Activated CD4-positive, alpha-beta memory T cell treated with anti-CD3 and anti-CD28 coated beads, Interleukin-2, amount 10 ng/mL, durations not matched to agents 7 days and 5 days (primary cell): ENCODE measurements at places on chromosomes 2 and 18. TPM values are rescaled to one million over a fixed set of nuclear protein-coding genes. Genes with fewer than 3 reads are reported as not detected.

KCNK3 gene
- total RNA-seq, result not detected

ANKRD36B gene
- 46.7 TPM for total RNA-seq

MAB21L4 gene
- total RNA-seq, result not detected

PCGF1 gene
- total RNA-seq, result 23.0 TPM

KCMF1 gene
- total RNA-seq, result 92.9 TPM

ANKRD30B gene
- total RNA-seq, result not detected

RETSAT gene
- 31.1 TPM for total RNA-seq

ITGB6 gene
- not detected for total RNA-seq

IL1R1 gene
- total RNA-seq, result 1.5 TPM

SLC4A5 gene
- total RNA-seq, result 2.5 TPM

NAT8 gene
- not detected for total RNA-seq

PROM2 gene
- 0.15 TPM for total RNA-seq

IL36A gene
- not detected for total RNA-seq

GRCh38 chr2:158518084-158518483 is 61.3 kb downstream of the PKP4 start:
- no peak for DNase-seq

- no peak for DNase-seq
Measured at GRCh38 chr18:57803103-57803969, at the start of gene ATP8B1. Gene ATP8B1 (minus strand): TSS chr18:57803315. CDS start chr18:57731807, 71,508 bp downstream.

DNA sequence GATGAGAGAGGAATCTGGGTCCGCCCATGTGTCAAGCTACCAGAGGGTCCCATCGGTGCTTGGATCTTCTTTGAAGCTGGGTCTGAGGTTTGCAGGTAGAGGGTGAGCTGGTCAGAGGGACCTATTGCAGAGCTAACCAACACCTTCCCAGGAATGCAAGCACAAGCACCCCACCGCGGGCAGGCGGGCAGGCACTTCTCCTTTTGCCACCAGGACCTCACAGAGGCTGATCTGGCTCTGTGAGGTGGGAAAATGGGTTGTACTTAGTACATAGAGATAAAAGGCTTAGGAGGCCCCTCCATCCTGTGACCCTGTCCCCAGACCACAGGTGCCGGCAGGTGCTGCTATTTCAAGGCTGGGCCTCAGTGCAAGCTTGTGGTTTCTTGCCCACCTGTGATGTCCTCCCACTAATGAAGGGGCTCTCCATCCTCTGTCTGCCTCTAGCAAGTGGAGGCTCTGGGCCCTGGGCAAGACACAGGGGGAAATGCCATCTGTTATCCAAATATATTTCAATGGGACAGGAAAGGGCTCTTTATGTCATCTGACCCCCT is 31.4 kb upstream of the IL37 start:
- no peak for DNase-seq

GRCh38 chr2:101474731-101475384 is at the start of gene RFX8:
Gene RFX8 (minus strand): TSS chr2:101475112. CDS start chr2:101466848, 8,264 bp downstream.
- DNase-seq, result peak; percentile 76

GRCh38 chr2:61715506-61715905 is 138.4 kb downstream of the FAM161A start:
- no peak for DNase-seq

DNA sequence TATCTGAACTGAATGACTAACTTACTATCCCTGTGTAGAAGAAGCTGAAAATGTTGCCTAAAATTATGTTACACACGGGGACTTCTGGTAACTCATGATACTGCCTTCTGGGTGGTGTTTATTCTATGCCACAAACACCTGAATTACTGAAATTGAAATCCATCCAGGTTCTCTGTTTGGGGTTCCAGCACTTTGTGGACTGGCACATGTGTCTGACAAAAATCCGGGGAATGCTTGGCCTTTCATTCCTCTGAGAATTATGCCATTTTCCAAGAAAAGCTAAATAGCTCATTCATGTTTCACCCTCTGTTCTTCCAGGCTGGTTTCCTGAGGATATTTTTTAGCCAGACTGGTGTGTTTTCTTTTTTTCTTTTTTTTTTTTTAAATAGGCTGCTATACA is 59.5 kb upstream of the POU3F3 start:
- no peak for DNase-seq

DNA sequence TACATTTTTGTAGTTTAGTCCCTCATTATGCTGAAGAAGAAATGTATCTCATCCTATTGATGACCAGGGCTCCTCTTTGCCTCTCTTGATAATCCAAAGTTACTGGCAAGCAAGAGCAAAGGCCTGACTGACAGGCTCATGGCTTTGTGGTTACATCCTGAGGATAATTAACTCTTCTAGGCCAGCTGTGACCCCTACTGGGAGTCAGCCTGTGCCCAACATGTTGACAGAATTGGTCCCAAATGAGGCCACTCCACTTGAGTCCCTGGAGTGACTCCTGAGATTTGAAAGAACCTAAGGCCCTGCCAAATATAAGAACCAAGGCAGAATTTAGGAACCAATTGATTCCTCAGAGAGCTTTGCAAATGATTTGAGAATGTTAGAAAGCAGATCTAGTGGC is 973.8 kb upstream of the CELF4 start:
- no peak for DNase-seq

DNA sequence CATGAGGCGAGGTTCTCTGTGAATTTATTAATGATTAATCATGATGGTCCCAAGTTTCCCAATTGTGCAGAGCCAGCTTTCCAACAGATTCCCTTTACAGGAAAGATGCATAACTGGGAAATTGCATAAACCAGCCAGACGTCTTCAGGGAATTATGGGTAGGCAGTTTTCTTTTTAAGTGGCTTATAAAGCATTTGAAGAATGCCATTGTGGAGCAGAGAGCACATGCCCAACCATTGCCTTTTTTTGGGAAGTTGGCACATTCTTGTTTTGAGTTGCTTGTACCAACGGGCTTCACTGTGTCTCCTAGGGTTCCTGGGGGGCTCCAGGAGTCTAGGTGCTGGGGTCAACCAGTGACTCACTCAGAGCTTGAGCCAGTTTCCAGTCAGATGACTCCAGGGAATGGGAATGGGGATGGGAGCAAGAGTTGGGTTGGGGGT is 231.7 kb upstream of the FOSL2 start:
- no peak for DNase-seq

GRCh38 chr2:85780316-85781012 is 26.7 kb downstream of the ATOH8 start:
- no peak for DNase-seq

DNA sequence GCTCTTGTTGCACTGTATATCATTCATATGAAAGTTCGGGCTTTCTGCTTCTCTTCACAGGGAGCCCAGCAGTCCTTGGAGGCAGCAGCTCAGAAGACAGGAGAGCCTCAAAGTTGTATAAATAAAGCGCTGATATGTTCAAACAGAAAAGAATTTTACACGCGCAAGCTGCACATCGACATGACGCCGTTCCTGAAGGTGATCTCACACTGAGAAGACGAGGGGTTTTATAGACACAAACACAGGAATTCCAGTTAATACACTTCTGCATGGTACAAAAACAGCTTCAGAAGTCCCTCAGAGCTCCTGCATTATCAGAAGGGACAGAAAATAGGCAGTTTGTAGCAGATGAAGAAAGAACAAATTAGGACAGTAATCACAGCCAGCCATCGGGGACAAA is 81.6 kb downstream of the KIAA2012 start:
- no peak for DNase-seq

GRCh38 chr2:195330513-195330956 is 326.5 kb upstream of the SLC39A10 start:
- DNase-seq, result no peak

- DNase-seq, result no peak
Measured at GRCh38 chr18:35507623-35508022, 9.9 kb upstream of the INO80C start.

DNA sequence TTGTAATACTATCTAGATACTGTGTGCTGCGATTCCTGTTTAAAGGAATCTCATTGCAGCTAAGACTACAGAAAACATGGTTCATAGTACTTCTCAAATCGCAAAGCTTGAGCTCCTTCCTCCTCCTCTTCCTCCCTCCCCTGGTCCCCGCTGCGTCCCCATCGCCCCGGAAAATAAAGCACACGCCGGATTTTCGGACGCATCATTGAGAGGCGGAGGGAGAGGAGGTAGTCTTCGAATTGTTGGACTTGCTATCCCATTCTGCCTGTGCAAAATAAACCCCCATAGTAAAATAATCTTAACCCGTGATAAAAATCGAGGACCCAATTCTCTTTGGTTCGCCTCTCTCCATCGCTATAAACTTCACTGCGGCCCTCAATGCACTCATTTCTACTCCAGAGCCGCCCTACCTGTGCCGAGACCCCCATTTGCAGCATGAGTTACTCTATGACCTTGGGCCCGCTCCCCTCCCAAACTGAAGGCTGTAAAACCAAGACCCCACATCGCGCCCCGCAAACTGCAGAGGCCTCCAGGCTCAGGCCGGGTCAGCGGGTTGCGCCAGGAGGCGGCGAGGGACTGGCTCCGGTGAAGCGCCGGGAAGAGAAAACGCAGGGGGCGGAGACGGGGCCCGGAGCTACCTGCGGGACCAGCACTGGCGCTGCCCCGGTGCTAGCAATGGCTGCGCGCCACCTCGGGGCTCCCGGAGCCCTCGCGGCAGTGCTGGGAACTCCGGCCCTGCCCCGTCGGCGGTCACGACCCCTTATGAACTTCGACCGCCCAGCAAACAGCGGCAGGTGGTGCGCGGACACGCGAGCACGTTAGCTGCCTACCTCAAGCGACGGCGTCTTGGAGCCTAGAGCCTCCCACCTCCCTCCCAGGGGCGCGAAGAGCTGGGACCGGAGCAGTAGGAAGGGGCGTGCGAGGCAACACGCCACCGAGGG is 649 bp downstream of the ESCO1 start:
- DNase-seq, result peak; percentile 28

GRCh38 chr2:188524519-188525113 is 232.9 kb downstream of the GULP1 start:
- no peak for DNase-seq

GRCh38 chr2:150557020-150557600 is 69.6 kb upstream of the RND3 start:
- no peak for DNase-seq

DNA sequence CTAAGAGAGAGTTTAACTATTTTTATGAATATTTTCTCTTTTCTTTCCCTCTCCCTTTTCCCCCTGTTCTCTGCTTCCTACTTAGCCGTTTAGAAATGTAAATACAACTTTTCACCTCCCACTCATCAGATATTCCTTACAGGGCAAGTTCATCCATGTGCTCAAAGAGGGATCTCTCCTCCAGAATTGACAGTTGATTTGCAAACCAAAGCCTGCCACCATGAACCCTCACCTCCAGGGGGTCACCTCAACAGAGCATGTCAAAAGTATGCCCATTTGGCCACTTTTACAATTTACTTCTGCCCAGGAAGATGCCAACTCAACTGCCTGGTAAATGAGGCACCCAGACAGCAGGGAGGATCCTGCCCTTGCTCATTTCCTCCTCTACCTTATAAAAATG is 149.2 kb upstream of the GYPC start:
- no peak for DNase-seq

DNA sequence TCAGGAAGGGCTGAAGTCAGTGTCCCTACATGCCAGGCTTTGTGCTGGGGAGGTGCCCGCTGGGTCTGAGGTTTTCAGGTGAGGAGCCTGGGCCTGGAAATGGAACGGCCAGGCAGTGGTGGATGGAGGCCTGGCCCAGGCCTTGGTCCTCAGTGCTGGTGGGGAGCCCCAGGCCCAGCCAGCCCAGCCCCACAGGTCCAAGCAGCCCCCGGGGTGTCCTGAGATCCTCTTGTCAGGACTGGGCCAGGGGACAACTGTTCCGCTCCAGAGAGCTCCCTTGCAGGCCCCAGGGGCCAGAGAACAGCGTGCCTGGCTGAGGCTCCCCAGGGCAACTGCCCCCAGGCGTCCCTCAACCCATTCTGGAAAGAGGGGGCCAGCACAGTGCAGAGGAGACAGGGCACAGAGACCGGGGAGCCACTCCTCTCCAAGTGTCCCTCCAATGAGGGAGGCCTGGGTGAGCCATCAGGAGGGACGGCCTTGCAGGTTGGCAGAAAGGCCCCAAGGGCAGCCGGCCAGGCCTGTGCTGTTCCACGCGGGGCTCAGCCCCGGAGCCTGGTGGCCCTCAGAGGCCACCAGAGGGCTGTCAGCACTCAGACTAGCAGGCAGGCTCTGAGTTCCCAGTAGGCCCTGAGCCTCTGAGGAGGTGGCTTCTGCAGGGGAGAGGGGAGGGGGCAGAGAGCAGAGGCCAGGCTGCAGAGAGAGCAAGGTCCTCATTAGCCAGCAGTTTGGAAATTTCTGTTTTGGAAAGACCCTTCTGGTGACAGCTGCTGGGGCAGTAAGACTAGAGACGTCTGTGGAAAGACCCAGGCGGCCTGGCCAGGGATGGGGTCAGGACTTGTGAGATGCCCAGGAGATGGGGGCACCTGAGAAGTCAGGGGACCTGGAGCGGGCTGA is 29.4 kb upstream of the SNED1 start:
- DNase-seq, result no peak

DNA sequence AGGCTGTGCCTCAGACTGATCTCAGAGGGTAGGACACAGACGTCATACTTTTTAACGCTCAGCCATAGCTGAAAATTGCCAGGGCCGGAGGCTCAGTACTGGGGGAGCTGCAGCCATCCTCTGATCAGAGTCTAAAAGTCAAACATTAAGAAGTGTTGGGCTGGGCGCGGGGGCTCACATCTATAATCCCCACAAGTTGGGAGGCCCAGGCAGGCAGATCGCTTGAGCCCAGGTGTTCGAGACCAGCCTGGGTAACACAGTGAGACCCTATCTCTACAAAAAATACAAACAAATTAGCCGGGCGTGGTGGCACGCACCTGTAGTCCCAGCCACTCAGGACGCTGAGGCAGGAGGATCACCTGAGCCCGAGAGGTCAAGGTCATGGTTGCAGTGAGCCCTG is 48.8 kb downstream of the FAM178B start:
- no peak for DNase-seq

- DNase-seq, result no peak
Measured at GRCh38 chr2:174902506-174903263, 102.5 kb downstream of the CHN1 start.

DNA sequence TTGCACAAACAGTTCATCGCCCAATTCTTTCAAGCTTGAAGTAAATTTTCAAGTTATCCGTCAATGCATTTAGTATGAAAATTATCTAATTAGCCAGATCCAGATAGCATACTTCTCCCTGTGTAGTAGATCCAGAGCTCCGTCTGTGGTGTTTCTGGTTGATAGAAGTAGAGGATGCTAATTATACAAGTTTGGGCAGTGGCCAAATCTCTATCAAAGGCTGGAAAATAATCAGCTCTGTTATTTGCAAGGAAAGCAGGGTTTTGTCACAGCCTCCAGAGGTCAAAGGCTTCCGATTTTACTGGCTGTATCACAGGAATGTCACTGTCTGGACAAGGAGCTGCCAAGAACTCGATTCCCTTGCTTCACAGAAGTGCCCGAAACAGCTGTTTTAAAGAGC is 28.6 kb downstream of the LRRC30 start:
- no peak for DNase-seq

GRCh38 chr2:112087346-112088020 is 32.4 kb downstream of the TMEM87B start:
- no peak for DNase-seq

DNA sequence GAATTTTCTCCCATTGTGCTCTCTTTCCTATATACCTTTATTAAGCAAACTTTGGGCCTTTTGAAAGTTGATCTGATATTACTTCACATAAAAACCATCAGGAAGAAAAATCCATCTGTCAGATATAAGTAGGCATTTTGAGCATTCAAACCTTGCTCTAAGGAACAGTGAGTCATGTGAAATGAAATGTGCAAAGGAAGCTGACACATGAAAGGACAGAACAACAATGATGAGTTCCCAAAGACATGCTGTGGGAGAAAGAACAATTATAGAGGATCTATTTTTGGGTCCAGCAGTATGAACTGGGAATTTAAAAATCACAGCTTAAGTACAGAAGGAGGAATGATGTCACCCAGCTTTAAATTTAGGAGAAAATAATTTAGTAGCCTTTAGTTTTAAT is 18.1 kb downstream of the CALCRL start:
- no peak for DNase-seq

- DNase-seq, result no peak
Measured at GRCh38 chr2:147222506-147222905, 622.3 kb upstream of the ACVR2A start.
